ENCODE measurements at places on chromosomes 3 and 15.
A peak's percentile ranks its signal among the peaks of the same experiment; 100 is the strongest.

DNA sequence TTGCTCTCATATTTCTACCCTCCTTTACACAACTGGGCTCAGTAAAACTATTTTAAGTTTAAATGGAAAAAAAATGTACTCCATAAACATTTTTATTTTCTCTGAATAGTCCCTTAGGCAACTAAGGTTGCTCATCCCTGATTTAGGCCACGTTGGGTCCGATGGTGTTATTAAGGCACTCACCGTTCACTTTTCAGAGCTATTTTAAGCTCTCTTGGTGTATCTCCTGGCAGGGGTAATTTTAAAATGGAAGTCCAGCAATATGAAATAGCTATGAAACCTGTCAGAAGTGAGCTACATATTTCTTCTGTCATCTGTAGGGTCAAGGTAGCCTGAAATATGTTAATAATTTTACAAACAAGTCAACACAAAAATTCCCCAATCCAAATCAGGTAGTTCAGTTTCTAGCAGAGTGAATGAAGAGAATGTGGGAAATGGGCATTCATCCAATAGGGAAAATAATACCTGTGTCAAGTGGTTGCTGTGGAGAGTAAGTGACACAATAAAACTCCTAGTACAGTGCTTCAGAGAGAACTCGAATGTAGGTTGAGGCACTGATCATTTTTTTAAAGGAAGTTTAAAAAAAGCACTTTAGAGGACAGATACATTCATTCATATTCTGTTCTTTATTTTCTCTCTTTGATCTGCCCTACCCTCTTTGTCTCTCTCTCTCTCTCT, 209.3 kb upstream of the FEZF2 start:
- DNase-seq = no peak

- no peak for DNase-seq
Measured at GRCh38 chr3:14827776-14828175, 9.0 kb downstream of the FGD5 start.

DNA sequence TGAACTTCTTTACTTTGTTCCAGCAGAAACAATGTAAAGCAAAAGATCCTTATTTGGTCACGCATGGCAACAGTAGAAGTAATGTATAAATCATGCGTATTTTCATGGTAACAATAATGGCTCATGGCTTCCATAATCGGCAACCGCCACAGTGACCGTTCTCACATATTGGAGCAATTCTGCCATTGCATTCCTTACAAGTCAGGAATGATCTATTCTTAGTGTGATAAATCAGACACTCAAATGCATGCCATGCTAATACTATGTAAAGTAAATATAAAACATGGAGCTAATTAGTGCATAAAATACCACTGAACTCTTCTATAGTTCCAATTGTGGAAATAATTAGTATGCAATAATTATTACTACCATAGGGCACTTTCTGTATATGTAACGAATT, 13.5 kb upstream of the CERS3 start:
- no peak for DNase-seq

- DNase-seq = no peak
Measured at GRCh38 chr3:155741101-155741500, 3.8 kb downstream of the PLCH1 start.

DNA sequence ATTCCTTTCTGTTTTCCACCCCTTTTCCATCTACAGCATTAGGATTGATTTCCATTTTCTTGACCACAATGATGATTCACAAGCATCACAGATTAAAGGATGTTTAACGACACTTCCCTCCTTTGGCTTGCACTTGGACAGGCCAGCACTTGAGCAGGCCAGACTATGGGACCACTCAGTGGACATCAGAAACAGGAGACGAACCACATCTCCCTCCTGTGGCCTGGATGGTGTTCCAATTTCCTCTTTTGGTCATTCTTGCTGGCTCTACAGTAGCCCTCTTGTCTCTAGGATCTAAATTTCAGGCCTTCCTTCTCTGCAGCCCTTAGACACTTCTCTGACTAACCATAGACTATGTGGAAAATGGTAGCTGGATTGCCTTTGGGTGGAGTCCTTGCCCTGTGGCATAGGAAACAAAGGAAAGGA, 78.8 kb upstream of the BOC start:
- no peak for DNase-seq

GRCh38 chr15:73683777-73684580, at the start of gene CD276:
Gene CD276 (plus strand): TSS chr15:73684383. CDS start chr15:73699640, 15,257 bp downstream.
- DNase-seq = peak; percentile 76

- DNase-seq = no peak
Measured at GRCh38 chr3:177481329-177481728, 284.0 kb upstream of the TBL1XR1 start.

DNA sequence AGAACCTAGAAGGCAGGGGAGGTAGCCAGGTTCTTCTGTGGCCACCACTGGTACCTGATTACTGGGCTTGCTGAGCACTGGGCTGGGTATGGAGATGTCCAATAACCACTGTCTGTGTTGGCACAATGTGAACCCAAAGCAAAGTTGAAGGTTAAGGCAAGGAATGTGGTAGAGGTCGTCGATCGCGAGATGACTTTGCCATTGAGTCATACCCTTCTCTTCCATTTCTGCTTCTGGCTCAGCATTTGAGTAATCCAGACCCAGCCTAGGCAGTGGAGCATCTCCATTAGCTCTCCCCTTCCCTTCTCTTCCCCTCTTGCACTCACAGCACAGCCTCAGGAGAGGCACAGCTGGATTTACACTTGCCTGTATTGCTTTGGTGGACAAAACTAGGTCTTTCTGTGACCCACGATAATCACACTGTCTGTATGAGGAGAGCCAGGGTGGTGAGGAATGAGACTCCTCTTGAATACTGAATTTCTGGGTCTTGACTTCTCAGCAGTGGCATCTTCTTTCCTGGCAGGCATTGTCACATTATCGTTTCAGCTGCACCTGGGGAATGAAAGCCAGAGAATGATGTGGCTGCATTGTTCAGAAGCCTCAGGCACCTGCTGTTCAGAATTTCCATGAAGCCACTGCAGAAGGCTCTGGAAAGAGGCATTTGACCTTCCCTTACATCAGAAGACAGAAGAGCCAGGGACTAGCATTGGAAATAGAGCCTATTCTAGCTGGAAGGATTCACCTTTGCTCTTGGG, 272.6 kb downstream of the PDCD6IP start:
- DNase-seq = no peak

- no peak for DNase-seq
Measured at GRCh38 chr15:97984157-97984556, 23.7 kb downstream of the ARRDC4 start.

GRCh38 chr15:65384895-65385869, 7.4 kb upstream of the IGDCC3 start:
- peak; percentile 97 for DNase-seq

- no peak for DNase-seq
Measured at GRCh38 chr3:194976874-194977273, 291.2 kb downstream of the FAM43A start.

DNA sequence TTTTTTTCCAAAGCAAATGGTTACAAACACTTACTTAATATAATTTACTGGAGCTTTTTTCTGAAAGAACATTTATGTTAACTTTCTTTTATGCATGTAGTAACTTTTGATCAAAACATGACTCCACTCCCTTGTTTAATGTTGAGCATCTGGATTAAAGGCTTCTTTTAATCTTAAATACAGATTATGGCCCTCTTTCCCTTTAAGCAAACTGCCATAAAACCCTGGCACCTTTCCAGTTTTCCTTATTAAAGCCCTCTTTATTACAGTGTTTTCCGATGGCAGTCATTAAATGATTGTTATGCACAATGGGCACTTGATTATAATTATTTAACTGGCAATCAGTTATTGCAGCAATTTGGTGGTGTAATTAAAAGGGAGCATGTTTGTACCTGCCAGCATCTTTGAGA, 167.0 kb downstream of the VGLL4 start:
- no peak for DNase-seq

DNA sequence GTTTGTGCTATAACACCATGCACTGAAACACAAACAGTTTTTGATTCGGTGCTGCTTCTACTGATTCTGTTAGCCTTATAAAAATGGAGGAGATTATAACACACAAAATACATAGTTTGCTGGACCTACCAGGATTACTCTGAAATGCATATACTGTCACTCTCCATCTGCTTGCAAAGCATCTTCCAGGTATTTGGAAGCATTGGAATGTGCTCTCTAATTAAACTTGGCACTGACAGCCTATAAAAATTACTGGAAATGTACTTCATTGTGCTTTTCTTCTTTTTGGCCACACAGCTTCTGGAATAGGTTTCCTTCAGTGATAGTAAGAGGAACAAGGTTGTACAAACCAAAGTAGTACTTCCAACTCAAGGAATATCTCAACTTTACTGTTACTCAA, 376.1 kb downstream of the UNC13C start:
- no peak for DNase-seq

GRCh38 chr3:149480326-149481017, 6.0 kb downstream of the TM4SF4 start:
- DNase-seq = peak; percentile 93

DNA sequence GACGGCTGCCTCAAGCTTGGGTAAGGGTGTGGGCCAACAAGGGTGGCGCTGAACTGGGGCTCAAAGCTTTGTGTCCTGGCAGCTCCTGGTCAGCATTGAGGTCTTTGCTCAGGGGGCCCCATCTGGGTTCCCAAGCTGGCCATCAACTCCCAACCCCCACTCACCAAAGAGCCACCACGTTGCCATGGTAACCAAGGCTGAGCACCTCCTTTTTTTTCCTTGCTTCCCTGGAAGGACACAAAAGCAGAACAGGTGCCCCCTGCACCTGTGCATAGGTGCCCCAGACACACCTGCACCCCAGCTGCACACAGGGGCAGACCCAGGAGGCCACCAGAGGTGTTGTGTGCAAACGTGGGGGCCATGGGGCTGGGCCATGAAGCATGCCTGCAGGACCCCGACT, 16.5 kb downstream of the UROC1 start:
- DNase-seq = no peak

- peak; percentile 76 for DNase-seq
Measured at GRCh38 chr3:19543212-19543841, 390.7 kb downstream of the EFHB start.

DNA sequence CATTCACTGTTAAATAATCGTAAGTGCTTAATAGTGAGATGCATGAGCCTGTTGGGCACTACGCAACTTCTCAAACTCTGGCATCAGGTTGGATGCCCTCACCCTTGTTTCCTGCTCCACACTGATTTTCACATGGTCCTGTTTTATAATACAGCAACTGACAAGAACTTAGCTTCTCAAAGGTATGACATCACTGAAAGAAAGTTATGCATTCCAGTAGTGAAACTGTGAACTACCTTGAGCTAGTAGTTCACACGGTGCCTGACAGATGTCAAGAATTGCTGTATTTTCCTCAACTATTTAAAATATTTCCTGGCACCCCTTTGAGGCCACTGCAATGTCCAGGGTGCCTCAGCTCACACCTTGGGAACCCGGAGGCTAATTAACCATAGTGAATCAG, 327.5 kb downstream of the RORA start:
- DNase-seq = no peak

DNA sequence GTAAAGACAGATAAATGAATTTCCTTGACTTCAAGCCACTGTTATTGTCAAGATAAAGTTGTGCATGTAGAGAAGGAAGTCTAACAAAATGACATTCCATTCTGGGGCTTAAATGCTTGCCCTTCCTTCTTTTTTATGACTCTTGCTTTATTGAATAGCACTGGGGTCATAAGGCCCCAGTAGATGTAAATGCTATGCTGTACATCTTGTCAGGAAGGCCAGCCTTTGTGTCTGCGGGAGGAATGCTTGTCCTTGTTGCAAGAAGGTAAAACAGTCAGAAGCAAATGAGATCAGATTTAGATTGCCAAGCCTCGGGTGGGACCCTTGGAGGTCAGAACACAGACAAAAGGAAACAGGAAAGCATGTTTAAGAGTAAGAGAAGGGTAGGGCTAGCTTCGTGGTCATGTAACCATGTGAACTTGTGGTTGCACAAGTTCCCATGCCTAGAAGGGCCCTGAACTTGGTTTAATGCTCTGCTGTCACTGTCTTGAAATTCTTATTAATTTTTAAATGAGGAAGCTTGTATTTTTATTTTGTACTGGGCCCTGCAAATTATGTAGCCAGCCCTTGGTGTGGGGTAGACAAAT, 81.5 kb downstream of the PPM1L start:
- DNase-seq = no peak

DNA sequence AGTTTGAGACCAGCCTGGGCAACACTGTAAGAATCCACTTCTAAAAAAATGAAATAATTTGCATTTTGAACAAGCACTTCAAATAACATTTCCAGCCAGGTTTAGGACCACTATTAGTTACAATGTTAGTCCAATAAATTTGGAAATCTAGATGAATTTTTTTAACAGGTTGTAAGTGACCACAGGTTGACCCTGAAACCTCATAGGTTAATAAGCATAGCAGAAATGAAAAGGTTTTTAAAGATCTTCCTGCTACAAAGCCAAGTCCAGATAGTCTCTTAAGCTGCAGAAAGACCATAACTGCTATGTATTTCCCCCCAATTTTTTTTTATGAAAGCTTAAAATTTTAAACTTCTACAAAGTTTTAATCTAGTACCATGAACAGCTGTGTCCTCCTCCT, 1.5 kb upstream of the NIT2 start:
- DNase-seq = no peak

DNA sequence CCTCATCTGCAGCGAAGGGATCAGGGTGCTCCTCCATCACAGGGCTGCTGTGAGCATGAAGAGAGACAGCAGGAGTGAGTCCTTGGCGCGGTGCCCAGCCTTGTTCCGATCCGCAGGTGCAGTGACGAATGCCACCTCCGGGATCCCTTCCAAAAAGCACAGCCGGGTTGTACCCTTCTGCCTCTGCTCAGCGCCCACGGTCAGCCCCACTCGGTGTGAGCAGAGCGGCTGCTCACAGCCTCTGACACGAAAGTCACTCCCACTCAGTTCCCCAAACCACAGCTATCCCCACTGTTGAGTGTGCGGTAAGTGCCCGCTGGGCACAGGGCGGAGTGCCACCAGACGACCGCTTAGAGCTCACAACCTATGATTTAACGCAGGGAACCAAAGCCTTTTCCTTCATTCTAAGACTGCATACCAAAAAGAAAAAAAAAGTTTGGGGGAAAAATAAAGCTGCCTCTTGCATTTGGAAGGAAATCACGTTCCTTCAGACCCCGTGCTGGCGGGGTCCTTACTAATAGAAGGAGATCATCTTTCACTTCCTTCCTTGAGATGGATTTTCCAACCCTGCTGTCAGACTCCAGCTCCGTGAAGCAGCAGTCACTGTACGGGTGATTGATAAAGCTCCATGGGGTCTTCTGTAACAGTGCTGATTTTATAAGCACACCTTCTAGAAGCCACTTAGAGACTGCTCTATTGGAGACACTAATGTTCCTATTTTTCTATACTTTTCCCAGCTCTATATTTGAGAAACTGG, 34.7 kb upstream of the TUBGCP5 start:
- DNase-seq = no peak

GRCh38 chr3:186683979-186684378, 18.2 kb downstream of the HRG start:
- peak; percentile 47 for DNase-seq

DNA sequence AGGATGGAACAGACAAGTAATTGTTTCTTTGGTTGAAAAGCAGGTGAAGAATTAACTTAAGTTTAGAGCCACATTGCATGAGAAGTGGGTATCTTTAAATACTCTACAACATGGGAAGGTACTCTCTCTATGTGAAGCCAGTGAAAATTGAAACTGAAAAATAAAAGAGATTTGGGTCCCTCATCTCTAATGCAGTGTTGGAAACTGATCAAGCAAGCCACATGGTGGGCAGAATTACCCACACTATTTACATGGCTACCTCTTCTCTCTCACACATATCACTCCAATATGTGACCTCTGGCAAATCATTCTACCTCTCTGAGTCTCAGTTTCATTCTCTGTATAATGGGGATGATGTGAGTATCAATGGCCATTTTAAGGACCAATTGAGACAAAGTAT, 339.0 kb downstream of the IL5RA start:
- no peak for DNase-seq

GRCh38 chr15:32966512-32966911, 228.0 kb downstream of the FMN1 start:
- no peak for DNase-seq
